CD8-positive, alpha-beta memory T cell (primary cell): ENCODE measurements at places on chromosomes 16 and 17.

DNA sequence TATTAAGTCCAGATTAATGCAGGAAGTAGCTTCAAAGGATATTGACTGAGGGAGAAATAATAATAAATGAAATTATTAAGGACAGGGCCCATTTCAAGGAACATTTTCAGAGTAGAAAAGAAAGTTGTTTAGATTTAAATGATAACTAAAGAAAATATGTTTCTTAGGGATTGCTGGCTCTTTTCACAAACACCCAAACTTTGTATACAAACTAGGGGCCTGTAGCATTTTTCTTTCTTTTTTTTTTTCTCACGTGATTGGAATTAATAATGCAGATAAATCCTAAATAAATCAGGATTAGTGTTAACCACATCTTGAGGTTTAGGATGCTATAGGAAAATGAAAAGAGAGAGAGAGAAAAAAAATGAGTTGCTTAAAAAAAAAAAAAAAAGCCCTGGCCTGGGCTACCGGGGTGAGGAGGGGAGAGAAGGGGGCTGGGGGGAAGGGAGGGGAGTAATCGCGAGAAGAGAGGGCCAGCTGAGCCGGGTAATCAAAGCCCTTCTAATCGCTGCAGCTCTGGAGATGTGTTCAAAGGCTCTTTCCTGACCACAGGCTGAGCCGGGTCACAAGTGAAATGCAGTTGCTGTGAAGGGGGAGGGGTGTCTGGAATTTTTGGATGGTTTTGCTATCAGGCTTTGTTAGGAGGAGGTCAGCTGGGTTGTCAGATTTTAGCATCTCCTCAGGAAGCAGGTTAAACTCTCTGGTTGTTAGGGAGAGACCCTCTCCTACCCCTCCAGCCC, 104.6 kb upstream of the ZFHX3 start:
- DNase-seq: no peak

DNA sequence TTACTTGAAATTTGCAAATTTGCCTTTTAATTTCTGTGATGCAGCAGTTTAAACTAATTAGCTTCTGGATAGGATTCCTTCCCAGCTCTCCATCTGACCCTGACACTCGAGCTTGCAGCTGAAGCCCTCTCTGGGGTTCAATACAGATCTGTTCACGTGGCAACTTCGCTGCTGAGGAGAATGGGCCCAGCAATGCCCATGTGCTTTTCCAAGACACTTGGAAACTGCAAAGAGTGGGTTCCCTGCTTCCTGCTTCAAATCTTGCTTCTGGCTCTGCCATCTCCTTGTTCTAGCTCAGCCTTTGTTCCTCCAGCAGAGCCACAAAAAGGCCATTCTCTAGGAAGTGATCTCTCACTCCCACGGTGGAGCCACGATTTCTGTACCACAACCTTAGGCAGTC, 50.0 kb upstream of the IRX6 start:
- DNase-seq: no peak

- no peak for DNase-seq
Measured at GRCh38 chr17:27494192-27495091, 38.2 kb downstream of the KSR1 start.

GRCh38 chr16:69794486-69794885, 32.4 kb downstream of the WWP2 start:
- no peak for DNase-seq

DNA sequence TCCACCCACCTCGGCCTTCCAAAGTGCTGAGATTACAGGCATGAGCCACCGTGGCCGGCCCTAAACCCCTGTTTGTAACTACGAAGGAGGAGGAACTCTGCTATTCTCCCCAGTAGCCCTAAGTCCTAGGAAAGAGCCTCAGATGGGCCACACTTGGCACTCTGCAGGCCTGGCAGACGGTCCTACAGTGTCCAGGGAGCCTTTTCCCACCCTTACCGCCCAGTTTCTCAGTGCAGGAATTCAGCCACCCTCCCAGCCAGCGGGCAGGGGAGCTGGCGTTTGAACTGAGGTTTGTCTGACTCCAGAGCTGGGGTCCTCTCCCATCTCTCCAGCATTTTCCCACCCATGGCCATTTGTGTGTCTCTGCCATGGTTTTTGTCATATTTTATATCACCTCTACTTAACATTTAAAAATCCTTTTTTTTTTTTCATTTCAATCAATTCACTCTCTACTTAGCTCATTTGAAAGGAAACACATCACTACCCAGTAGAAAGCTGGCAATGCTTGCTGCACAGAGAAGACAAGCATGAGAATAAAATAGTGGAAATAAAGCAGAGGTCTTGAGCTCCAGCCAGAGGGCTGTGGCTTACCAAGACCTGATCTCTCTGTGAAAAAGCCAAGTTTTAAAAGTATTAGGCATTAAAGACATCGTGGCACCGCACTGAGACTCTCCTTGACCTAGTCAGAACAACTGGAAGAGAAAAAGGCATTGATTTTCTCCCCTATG, 34.9 kb downstream of the BCO1 start:
- no peak for DNase-seq

GRCh38 chr17:76131051-76131691, 9.9 kb downstream of the FOXJ1 start:
- no peak for DNase-seq

GRCh38 chr17:43898446-43898845, 8.9 kb downstream of the MPP2 start:
- DNase-seq: no peak

DNA sequence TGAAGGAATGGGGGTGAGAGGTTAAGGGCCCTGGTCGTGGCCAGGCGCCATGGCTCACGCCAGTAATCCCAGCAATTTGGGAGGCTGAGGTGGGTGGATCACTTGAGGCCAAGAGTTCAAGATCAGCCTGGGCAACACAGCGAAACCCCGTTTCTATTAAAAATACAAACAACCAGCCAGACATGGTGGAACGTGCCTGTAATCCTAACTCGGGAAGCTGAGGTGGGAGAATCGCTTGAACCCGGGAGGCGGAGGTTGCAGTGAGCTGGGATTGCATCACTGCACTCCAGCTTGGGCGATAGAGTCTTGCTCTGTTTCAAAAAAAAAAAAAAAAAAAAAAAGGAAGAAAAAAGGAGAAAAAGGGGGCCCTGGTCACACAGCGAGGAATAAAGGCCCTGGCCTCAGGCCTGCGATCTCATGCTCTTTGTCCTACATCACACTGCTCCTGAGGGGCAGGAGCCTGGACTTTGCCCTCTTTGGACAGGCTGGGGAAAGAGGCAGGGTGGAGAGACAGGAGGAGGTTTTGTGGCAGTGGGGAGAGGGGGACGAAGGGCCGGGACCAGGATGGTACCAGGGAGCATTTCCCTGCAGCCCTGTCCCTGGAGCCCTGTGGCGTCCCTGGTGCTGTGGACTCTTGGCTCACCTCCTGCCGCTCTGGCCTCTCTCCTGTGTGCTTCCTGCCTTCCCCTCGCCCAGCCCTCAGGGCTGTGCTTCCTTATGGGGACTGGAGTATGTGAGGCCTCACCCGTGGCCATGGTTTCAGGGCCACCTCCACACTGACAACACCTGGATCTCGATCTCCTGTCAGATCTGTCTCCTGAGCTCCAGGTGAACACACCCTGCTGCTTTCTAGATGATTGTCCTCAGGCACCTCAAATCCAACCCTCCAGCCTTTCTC, 19.7 kb upstream of the SLC25A19 start:
- no peak for DNase-seq

DNA sequence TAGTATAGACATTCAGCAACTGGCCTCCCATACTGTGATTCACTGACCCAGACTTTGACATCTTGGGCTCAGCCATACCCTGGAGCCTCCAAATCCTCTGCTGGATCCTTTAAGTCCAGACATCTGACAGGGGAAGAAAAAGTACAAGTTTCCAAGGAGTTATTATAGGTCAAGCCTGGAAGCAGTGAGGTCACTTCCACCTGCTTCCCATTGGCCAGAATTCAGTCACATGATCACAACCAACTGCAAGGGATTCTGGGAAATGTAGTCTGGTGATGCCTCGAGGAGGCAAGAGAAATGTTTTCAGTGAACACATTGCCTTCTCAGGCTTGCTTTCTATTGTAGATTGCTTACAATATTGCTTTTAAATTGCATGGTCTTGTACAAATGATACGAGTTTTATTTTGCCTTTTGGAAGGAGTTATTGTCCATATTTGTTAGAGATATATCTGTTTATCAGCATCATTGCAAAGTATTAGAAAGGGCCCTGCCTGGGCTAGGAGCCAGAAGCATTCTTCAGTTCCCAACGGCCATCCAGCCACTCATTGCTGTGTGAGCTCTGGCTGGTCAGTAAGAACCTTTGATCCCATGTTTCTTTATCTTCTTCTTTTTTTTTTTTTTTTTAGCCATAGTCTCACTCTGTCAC, 696.9 kb downstream of the WWOX start:
- DNase-seq: peak; percentile 13

DNA sequence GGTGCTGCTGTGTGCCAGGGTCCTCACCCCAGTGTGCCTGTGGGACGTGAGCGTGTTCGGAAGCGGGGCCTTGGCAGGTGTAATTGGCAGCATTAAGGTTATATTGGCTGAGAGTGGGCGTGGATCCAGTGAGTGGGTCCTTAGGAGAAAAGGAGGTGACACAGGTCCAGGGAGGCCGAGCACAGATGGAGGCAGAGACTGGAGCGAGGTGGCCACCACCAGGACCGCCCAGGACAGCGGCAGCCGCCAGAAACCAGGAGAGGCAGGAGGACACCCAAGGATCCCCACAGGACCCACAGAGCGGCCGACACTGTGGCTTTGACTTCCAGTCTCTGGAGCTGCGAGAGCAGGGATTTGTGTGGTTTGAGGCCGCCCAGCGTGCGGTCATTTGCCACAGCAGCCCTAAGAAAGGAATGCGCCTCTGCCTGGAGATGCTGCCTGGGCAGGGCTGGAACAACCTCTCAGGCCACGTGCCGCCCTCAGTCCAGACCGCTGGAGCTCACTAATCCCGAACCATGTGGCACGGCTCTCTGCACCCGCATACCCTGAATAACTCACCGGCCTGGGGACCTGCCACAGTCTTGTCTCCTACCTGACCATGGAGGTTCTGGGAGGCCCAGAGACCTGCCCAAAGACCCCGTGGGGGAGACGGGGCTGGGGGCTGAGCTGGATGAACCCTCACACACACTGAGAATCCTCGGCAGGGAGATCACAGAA, 45.4 kb downstream of the SOX8 start:
- no peak for DNase-seq

DNA sequence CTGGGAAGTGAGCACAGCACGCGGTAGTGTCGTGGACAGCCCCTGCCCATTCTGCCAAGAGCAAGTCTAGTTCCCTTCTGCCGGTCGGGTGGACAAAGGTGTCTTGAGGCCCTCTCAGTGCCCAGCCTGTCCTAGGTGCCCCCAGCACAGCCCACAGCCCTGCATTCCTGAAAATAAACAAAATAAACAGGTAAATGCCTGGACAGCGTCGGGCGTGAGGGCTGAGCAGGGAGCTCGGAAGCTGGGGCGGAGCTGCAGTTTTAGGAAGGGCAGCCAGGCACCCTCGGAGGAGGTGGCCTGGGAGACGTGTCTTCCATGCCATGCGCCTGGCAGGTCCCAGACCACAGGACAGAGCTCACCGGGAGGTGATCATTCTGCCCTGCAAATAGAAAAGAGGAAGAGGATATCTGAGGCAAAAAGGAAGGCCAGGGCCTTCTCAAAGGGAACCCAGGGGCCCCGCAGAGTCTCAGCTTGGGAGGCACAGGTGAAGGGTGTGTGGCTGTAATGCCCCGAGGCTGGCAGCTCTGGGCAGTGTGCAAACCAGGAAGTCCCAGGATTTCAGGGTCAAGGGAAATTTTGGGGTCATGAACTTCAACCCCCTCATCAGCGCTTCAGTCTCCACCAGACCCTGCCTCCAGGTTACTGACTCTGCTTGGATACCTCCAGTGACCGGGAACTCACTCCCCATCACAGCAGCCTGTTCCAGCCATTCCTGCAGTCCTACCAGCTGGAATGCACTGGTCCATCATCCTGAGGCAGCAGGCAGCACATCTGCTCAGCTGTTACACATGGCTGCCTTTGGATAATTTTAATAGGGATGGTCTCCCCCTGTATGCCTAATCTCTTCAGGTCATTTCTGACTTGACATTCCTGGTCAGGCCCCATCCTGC, 1.7 kb downstream of the ZNF469 start:
- DNase-seq: no peak
